ENCODE measurements at places on chromosomes 1 and 21. TPM values are rescaled to one million over a fixed set of nuclear protein-coding genes. Genes with fewer than 3 reads are reported as not detected.

- H3K4me1 ChIP-seq, result no peaks in the 10 kb centered on the region
- H3K36me3 ChIP-seq, result peaks cover 6% of the 10 kb centered on the region
- no peak overlapping the region for H3K4me3 ChIP-seq
These were observed 56.3 kb downstream of the MORN1 start for GRCh38 chr1:2334883-2335534.

DNA sequence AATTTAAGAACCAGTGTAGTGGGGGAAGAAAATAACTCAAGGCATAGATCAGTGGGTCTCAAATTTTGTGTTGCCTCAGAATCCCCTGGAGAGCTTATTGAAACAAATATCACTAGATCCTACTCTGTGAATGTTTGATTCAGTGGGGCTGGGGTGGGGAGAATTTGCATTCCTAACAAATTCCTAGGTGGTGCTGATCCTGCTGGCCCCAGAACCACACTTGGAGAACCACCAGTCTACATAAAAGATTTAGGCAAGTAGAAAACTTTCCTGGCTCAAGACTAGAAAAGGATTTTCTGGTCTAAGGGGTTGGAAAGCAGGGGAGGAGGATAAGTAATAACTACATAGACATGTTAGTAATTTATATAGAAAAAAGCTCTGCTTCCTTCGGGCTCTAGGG lies 34.1 kb upstream of the C1orf21 start:
- no peak overlapping the region for H3K27ac ChIP-seq
- H3K4me1 ChIP-seq, result no peaks in the 10 kb centered on the region
- no peaks in the 10 kb centered on the region for H3K36me3 ChIP-seq
- no peaks in the 10 kb centered on the region for H3K27me3 ChIP-seq
- H3K4me3 ChIP-seq, result no peak overlapping the region
- no peak for DNase-seq

- H3K27ac ChIP-seq, result no peak overlapping the region
- no peaks in the 10 kb centered on the region for H3K4me1 ChIP-seq
- no peaks in the 10 kb centered on the region for H3K36me3 ChIP-seq
- no peak for DNase-seq
These were observed 11.7 kb downstream of the PYHIN1 start for GRCh38 chr1:158943059-158943458.

DNA sequence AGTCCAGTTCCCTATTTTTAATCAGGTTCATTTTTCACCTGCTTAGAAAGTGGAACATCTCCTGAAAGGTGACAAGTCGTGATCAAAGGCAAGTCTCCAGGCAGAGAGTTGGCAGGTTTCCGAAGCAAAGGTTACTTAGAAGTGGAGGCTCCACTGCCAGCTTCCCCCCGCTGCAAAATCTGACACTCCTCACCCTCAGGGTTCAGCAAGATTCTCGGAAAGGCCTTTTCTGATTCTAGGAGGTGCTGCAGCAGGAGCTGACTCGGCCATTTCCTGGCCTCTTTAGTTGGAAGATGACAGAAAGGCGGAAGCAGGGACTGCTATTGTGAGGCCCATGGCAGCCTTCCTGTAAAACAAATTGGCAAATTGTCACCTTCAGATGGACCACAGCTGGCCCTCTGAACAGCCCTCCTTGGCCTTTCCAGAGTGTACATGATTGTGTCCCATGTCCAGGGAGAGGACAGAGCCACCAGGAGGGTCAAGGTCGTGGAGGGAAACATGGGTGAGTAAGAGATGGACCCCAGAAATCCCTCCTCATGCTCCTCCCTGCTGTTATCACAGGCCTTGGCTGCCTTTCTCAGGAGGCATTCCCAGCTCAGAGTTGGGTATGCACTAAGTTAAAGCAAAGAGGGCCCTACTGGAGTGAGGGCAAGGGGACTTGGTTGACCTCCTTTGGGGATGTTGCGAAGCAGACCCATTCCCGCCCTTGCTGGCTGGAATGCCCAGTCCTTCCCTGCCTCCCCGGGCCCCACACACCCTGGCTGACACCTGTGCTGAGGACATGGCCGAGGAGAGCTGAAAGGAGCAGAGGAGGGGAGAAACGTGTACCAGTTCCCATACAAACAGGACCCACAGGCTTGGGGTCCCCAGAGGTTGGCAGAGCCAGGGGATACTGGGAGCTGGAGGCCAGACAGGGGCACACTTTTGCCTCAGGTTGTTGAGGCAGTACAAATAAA lies 115.5 kb upstream of the IRF2BP2 start:
- peaks cover 46% of the 10 kb centered on the region for H3K36me3 ChIP-seq
- H3K27ac ChIP-seq, result peak overlapping the region; percentile 85
- H3K4me3 ChIP-seq, result peak overlapping the region; percentile 27
- DNase-seq, result no peak

GRCh38 chr1:175167861-175168260 lies 24.7 kb downstream of the KIAA0040 start:
- H3K4me1 ChIP-seq, result peaks cover 34% of the 10 kb centered on the region
- H3K4me3 ChIP-seq, result no peak overlapping the region
- no peaks in the 10 kb centered on the region for H3K27me3 ChIP-seq
- peaks cover 4% of the 10 kb centered on the region for H3K36me3 ChIP-seq
- no peak for DNase-seq

GRCh38 chr21:18759751-18760161 lies 356.2 kb upstream of the TMPRSS15 start:
- H3K4me3 ChIP-seq, result no peak overlapping the region
- H3K27ac ChIP-seq, result no peak overlapping the region
- H3K27me3 ChIP-seq, result no peaks in the 10 kb centered on the region
- no peak for DNase-seq

GRCh38 chr1:102107441-102107840 lies 110.7 kb upstream of the OLFM3 start:
- H3K4me3 ChIP-seq, result no peak overlapping the region
- H3K27ac ChIP-seq, result no peak overlapping the region
- DNase-seq, result no peak
- no peaks in the 10 kb centered on the region for H3K36me3 ChIP-seq

DNA sequence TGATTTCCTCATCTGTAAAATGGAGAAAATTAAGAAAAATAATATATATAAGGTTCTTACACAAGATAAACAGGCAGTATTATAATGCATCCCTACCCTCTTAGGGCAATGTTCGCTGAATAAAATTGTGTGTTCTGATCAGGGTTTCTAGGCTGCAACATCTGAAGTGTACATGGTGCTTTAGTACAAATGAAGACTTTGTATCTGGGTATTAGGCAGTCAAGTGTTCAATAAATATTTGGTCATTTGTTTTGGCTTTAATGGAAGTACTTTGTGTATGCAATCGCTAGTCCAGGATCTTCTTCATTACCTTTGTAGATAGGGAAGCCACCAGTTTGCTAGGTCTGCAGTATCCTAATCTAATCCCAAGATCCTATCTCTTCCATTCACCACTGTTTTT lies 28.1 kb downstream of the DNASE2B start:
- no peak overlapping the region for H3K27ac ChIP-seq
- H3K27me3 ChIP-seq, result no peaks in the 10 kb centered on the region

- H3K27ac ChIP-seq, result no peak overlapping the region
- peaks cover 27% of the 10 kb centered on the region for H3K27me3 ChIP-seq
- no peak for DNase-seq
- H3K36me3 ChIP-seq, result no peaks in the 10 kb centered on the region
These were observed 1.9 kb downstream of the ETV3L start for GRCh38 chr1:157097692-157098091.

DNA sequence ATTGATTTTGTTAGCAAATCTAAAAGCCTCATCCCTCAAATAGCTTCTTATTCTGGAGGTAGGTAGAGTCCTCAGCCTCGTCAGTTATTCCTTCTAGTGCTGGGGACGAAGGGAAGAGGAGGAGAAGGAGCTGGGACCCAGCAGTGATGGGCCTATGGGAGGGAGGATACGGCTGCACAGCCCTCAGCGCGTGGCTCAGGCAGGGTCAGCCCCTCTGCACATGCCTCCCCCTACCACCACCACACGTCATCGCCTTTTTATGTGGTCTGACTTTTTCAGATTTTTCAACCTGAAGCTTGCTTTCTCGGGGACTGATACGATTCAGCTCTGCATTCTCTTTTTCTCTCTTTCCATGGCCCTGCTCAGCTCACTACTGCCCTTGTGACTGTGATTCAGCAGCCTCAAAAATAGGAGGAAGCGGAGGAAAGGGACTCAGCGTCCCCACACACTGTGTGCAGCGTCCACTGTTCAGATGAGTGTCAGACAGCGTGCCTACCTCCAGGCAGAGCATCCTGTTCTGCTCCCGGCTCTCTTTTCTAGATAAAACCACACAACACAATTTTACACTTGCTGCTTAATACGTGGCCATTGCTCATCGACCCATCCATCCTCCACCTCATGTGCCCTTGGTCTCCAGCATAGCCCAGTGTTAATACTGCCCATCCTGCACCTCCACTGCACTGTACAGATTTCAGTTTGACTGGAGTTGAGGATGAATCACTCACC lies 827 bp downstream of the OR2B11 start:
- H3K4me3 ChIP-seq, result no peak overlapping the region
- no peaks in the 10 kb centered on the region for H3K4me1 ChIP-seq

- H3K36me3 ChIP-seq, result no peaks in the 10 kb centered on the region
- peaks cover 23% of the 10 kb centered on the region for H3K4me1 ChIP-seq
- H3K4me3 ChIP-seq, result no peak overlapping the region
- no peak overlapping the region for H3K27ac ChIP-seq
- DNase-seq, result no peak
These were observed 4.5 kb upstream of the SCMH1 start for GRCh38 chr1:41246568-41246967.

GRCh38 chr1:85822696-85823095 lies 114.5 kb upstream of the ZNHIT6 start:
- peak overlapping the region; percentile 40 for H3K4me3 ChIP-seq
- no peaks in the 10 kb centered on the region for H3K27me3 ChIP-seq
- peak overlapping the region; percentile 90 for H3K27ac ChIP-seq
- DNase-seq, result peak; percentile 45
- H3K36me3 ChIP-seq, result peaks cover 8% of the 10 kb centered on the region

DNA sequence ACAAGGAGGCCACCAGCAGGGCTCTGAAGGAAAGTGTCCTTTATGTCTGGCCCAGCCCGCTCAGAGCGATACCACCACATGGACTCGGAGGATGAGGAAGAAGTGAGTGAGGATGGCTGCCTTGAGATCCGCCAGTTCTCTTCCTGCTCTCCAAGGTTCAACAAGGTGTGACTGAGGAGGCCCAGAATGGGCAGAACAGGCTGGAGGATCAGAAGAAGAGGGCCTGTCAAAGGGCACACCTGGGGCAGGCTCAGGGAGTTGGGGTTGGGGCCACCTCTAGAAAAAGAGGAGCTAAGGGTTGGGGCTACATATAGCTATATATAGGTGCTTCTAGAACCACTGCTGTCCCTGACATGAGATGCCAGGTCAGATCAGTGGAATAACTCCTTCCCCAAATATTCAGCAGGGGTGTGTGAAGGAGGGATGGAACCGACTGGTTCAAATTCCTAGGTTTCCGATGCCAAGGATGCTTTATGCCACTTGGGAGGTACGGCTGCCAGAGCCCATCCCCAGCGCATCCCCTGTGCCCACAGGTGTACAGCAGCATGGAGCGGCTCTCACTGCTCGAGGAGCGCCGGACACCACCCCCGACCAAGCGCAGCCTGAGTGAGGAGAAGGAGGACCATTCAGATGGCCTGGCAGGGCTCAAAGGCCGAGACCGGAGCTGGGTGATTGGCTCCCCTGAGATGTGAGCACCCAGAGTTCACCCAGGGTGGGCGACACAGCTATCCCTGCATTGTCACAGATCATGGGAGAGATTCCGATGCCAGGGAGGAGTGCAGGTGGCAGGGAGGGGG lies 102.2 kb downstream of the PIK3R3 start:
- no peaks in the 10 kb centered on the region for H3K4me1 ChIP-seq
- H3K27me3 ChIP-seq, result no peaks in the 10 kb centered on the region
- H3K36me3 ChIP-seq, result peaks cover 20% of the 10 kb centered on the region
- H3K27ac ChIP-seq, result no peak overlapping the region
- no peak overlapping the region for H3K4me3 ChIP-seq
- no peak for DNase-seq

- H3K27me3 ChIP-seq, result no peaks in the 10 kb centered on the region
- H3K4me3 ChIP-seq, result no peak overlapping the region
- no peak for DNase-seq
- H3K36me3 ChIP-seq, result peaks cover 14% of the 10 kb centered on the region
- peaks cover 19% of the 10 kb centered on the region for H3K4me1 ChIP-seq
These were observed 20.7 kb downstream of the UBE2G2 start for GRCh38 chr21:44780767-44781459.

DNA sequence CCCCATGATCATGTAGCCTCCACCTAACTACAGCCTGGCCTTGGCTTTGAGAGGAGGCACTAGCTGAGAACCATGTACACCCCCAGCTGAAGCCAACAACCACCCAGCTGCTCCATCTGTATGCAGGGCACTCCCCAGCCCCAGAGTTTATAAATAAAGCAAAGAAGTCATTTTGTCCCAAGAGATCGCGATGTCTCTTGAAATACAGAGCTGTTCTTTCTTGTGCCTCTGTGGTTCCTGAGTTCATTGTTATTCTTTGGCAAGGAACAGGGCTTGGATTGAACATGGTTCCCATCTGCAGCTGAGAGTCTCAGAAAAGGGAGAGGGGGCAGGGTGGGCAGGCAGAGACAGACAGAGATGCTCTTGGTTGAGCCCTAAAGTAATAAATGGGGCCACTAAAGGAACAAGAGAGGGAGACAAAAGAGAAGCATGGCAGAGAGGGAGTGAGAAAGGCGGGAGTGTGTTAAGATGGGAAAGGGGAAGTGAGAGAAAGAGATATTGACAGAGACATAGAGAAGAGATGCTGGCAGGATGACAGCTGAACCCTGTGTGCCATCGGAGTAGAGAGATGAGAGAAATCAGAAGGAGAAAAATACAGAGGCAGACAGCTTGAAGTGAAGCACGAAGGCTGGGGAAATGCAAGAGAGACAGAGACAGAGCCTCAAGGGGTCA lies 63.3 kb downstream of the TNR start:
- H3K4me1 ChIP-seq, result no peaks in the 10 kb centered on the region
- peaks cover 81% of the 10 kb centered on the region for H3K27me3 ChIP-seq
- H3K4me3 ChIP-seq, result no peak overlapping the region
- H3K36me3 ChIP-seq, result no peaks in the 10 kb centered on the region
- H3K27ac ChIP-seq, result no peak overlapping the region

- DNase-seq, result no peak
- H3K27me3 ChIP-seq, result peaks cover 13% of the 10 kb centered on the region
- no peaks in the 10 kb centered on the region for H3K36me3 ChIP-seq
- no peak overlapping the region for H3K4me3 ChIP-seq
- H3K4me1 ChIP-seq, result peaks cover 7% of the 10 kb centered on the region
These were observed 15.9 kb downstream of the SLC1A7 start for GRCh38 chr1:53126495-53126894.

ERI3 gene
- total RNA-seq, result 71.4 TPM

CELA2A gene
- total RNA-seq, result not detected

FAM72B gene
- total RNA-seq, result 9.6 TPM

CLEC20A gene
- total RNA-seq, result not detected

OR14K1 gene
- not detected for total RNA-seq

TRIM17 gene
- 2.3 TPM for total RNA-seq

VAV3 gene
- 38.2 TPM for total RNA-seq

ETS2 gene
- total RNA-seq, result 63.3 TPM

RPS6KC1 gene
- 24.1 TPM for total RNA-seq

MPL gene
- total RNA-seq, result 0.73 TPM

MTX1 gene
- total RNA-seq, result 58.9 TPM

RGL1 gene
- total RNA-seq, result 2.7 TPM

All from Calu3 (cell line).